Mesenchymal stem cell (in vitro differentiated cells and primary cell): ENCODE measurements at places on chromosomes 4 and X.
A peak's percentile ranks its signal among the peaks of the same experiment; 100 is the strongest.

DNA sequence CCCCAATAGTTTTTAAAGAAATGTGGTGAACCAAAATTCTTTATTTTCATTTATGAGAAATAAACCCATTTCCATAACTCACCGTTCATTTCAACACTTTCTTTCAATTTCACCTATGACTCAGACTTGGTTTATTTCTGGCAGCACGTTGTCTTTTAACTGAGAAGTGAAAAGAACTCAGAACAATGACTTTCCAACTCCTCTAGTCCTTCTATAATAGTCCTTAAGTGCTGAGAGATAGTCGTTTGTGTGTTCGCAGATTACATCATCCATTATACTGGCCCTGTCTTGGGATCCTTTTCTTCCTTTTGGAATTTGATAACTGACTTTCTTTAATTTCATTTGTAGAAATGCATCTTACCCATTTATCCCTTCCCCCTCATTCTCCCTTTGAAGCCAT lies 113.6 kb downstream of the GLUD2 start:
- DNase-seq = no peak

DNA sequence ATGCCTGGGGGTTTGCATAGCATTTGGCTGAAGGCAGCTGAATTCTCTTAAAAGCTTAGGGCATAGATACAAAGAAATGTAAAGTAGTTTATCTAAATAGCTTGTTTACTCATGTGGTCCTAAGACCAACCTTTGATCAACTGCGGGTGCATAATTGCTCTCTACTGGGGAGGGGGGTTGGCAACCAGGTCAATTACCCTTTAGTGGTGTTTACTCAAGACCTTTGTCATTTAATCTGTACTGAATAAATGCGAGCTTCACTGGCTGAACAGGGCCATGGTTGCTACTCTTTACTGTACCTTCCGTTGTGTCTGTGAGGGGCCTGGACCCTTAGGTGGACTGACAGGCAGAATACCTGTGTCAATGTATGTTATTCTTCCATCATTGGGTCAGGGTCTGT lies 102.7 kb upstream of the FAM9C start:
- no peak for DNase-seq

DNA sequence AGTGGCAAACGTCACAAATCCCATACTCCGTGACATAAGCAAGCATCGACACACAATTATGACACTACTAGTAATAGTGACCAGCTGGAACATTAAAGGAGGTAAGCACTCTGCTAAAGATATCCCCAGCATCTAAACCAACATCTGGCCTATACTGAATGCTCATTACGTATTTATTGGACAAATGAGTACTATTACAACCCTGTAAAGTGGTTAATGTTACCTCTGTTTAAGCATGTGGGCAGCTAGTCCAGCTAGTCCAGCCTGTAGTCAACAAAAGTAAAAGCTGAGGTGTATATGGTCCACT lies 419 bp upstream of the RPGR start:
- no peak for DNase-seq

DNA sequence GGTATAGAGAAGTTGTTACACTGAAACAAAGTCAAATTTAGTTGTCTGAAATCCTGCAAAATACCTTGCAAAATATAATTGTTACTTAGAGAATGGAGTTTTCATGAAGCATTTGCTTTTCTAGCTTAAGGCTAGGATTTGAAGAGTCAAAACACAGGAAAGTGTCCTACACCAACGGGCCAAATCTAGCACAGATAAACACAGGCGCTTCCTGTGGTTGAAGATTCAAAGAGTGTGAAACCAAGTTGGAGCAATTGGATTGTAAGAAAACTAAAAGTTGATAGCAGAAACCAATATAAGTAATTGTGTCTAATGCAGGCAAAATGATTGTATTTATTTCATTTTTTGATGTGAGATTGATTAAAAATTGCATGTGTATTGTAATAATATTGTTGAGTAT lies 2002.5 kb upstream of the TENM3 start:
- no peak for DNase-seq

- DNase-seq = no peak
Measured at GRCh38 chrX:53481093-53481492, 46.9 kb upstream of the HSD17B10 start.

- no peak for DNase-seq
Measured at GRCh38 chr4:79182209-79182608, 143.7 kb downstream of the NAA11 start.

- DNase-seq = no peak
Measured at GRCh38 chr4:152456609-152457008, 79.3 kb downstream of the FBXW7 start.

DNA sequence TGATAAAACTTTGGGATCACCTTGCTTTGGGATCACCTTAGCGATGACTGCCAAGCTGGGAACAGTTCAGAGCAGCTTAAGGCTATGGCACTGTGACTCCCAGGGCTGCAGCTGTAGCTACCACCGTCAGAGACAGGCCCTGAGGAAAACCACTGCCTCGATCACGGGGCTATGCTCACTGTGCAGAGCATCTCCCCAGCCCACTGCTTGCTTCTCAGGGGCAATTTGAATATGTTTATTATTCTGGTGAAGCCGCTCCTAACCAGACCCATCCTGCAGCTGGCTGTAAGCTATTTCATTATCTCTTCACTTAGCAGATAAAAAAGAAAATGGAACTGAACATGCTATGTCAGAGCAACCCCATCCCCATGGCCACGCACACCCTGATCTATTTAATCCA lies 328.5 kb downstream of the EVC2 start:
- no peak for DNase-seq

DNA sequence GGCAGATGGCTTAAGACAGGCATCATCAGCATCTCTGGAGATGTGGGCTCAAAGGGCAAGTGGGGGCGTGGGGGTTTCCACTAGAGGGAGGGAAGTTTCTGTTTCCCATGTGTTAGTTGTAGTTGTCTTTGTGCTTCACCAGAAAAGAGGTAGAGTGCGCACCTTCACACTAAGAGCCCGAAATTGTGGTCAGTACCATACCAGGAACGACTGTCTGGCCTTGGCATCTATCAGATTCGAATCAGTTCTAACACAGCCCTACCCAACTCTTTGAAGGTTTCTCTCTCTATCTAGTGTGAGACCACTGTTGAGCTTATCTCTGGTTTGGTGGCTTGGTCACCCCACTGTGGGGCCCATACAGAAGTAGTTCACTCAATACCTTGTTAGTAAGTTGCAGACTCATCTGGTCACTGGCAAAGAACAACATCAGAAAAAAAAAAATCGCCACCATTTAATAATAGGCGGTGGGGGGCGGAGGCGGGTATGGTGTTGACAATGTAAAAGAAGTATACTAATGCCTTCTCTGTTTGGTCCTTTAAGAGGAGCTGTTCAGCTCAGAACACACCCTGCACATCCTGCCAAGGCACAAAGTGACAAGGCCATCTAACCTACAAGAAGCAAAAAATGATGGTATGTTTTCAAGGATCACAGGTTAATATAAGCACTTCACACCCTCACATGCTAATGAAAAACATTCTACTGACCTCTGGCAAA lies 71.1 kb downstream of the NYX start:
- DNase-seq = no peak

DNA sequence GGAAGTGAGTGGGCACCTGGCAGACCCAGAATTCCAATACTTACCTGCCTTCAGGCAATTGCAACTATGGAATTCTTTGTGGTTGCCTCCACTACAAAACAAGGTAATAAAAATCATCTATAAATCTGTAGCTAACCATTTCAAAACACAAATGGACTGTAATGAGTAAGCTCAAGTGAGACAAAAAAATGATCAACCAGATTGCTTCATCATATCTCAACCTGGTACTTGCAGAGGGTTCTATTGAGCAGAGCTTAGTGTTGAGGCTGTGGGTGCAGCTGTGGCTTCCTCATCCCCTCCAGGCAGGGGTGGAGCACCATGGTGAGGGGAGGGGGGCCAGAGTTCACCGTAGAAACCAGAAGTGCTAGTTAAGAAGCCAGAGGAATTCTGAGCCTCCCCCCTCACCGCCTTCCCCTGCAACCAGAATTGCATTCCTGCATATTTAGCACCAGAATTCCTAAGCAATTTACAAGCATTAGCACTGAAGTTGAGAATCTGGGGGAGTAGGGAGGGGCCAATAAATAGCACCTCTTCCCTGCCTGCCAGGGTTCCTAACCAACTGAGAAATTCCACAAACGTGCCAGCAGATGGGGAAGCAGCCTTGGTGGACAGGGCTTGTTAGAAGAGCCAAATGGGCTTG lies 11.5 kb downstream of the CTAG1A start:
- peak; percentile 31 for DNase-seq

DNA sequence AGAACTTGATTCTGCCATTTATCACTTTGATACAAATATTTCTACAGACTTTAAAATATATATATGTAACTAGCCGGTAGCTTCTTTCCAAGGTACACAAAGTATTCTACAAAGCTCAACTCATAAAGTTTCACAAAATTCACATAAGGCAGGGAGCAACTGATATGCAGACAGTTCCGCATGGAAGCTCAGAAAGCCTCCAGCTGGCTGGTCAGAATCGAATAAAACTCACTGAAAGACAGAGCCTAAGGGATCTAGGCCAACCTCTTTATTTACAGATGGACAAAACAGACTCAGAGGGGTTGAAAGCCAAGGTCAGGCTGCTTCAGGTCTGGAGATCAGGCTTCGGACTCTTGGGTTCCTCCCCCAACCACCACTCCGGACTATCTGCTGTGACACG lies 130.2 kb downstream of the DCTD start:
- DNase-seq = no peak

GRCh38 chr4:137474711-137475301 lies 57.5 kb downstream of the PCDH18 start:
- peak; percentile 83 for DNase-seq

- peak; percentile 79 for DNase-seq
Measured at GRCh38 chrX:154396973-154397887, 947 bp upstream of the RPL10 start.
